DMS 273 treated with DMSO at 0.1 percent for 48 hours (cell line): ENCODE measurements at places on chromosomes 13 and 19.

- no peak for DNase-seq
These were observed 744.4 kb upstream of the PRR20A start for GRCh38 chr13:56396318-56396717.

DNA sequence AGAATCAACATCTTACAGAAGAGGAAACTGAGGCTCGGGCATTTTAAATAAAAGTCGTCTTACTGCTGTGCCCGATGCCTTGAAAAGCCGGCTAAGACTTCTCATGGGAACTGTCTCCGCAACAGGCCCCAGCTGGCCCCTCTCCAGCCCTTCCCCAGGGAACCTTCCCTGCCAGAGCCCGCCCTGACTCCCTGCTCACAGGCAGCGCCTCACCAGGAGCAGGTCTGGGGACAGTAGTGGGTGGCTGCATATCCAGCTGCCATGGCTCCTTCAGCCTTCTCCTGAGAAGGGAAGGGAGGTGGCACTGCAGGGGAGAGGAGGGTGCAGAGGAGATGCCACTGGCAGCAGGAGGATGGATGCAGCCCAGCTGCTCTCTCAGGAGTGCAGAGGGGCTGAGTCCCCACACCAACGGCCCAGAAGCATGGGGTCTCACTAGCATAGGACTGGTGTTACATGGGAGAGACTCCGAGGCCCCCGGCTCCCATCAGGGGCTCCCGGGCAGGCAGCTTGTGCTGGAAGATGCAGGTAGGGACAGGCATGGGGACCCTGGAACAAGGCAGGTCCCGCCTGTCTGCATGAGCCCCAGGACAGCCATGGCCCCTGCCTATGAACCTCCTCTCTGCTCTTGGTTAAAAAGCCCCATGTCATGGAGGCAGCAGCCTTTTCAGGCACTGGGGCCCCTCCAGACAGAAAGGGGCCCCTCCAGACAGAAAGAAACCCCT lies 216.4 kb upstream of the SGCG start:
- DNase-seq = no peak

DNA sequence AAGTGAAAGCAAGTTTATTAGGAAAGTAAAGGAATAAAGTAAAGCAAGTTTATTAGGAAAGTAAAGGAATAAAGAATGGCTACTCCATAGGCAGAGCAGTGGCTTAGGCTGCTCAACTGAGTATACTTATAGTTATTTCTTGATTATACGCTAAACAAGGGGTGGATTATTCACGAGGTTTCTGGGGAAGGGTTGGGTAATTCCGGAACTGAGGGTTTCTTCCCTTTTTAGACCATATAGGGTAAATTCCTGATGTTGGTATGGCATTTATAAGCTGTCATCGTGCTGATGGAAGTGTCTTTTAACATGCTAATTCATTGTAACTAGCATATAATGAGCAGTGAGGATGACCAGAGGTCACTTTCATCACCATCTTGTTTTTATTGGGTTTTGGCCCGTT lies 194.3 kb downstream of the DLEU7 start:
- no peak for DNase-seq

GRCh38 chr19:38385804-38386257 lies 2.0 kb downstream of the GGN start:
- DNase-seq = no peak

DNA sequence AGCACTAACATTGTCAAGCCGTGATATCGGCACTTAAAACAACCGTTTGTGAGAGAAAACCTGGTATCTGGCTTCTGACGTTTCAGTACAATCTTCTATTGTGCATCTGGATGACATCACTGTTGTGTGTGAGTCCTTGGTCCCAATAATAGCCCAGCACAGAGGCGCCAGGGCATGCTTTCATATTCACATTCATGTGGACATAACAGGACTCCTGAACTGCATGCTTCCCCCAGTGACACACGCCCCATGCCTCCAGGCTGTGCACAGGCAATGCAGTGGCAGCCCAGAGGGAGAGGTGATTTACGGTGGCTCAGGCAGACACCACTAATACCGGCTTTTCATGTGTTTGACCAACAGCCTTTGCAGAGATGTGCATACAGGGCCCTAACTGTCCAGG lies 58.1 kb downstream of the MRPL57 start:
- no peak for DNase-seq
